ENCODE measurements at places on chromosomes 4 and X.

DNA sequence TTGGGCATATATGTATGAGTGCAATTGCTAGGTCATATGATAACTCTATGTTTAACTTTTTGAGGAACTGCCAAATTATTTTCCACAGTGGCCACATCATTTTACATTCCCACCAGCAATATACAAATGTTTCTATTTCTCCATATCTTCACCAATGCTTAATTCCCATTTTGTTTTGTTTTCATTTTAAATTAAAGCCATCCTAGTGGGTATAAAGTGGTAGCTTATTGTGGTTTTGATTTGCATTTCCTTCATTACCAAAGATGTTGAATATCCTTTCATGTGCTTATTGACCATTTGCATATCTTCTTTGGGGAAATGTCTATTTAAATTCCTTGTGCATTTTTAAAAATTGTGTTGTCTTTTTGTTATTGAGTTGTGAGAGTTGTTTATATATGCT lies 36.7 kb upstream of the SCOC start:
- no peak for DNase-seq

GRCh38 chr4:20423420-20423819 lies 171.7 kb downstream of the SLIT2 start:
- no peak for DNase-seq

DNA sequence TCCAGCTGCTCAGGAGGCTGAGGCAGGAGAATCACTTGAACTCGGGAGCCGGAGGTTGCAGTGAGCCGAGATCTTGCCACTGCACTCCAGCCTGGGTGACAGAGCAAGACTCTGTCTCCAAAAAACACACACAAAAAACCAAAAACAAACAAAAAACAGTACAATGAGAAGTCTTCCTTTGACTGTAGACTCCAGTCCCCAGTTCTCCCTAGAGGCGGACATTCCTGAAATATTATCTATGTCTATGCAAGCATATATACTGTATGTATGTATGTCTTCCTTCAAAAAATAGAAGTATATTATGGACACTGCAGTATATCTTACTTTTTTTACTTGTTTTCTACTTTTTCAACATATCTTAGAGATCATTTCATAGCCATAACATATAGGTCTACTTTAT lies 10.2 kb upstream of the FGF2 start:
- no peak for DNase-seq

DNA sequence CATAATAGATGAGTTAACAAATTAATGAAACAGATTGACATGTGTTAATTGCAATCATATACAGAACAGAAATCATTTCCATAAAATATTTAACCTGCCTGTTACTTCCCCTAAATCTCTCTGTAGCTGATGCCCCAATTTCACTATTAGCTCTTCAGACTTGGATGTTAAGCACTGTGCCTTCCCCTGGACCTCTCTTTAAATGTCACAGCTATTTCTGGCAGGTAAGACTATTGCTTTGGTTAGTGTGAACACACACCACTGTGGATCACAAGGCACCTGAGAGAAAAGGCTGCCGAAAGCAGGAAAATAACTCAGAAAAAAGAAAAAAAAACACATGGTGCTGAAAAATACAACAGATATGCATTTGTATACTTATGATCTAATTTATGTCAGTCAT lies 91.3 kb downstream of the SNCA start:
- no peak for DNase-seq

DNA sequence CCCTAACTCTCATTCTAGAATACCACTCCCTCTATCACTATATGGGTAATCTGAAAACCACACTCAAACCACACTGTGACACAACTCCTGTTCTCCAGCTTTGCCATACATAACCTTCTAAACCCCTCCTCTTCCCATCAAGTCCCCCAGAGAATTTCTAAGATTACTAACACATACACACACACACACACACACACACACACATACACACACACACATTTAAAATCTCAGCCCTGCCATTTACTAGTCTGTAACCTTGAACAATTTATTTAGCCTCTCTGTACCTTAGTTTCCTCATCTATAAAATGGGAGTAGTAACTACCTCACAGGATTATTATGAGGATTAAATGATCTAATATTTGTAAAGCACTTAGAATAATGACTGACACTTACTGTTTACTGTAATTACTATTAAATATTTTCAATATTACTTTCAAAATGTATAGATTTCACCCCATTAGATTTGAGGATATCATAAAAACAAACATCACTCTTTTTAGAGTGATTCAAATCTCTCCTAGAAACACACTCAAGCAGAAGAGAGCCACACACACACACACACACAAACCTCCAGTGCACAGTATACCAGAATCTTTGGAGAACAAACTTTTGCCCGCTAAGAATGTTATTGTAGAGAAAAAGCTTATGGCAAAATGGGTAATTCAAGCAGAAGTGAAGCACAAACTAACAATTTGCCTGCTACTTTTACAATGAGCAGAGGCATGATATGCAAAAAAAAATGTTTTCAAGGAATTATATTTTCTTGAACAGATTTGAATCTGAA lies 3.8 kb downstream of the ANKRD50 start:
- DNase-seq: no peak

GRCh38 chrX:115632455-115632854 lies 71.5 kb downstream of the PLS3 start:
- DNase-seq: no peak

DNA sequence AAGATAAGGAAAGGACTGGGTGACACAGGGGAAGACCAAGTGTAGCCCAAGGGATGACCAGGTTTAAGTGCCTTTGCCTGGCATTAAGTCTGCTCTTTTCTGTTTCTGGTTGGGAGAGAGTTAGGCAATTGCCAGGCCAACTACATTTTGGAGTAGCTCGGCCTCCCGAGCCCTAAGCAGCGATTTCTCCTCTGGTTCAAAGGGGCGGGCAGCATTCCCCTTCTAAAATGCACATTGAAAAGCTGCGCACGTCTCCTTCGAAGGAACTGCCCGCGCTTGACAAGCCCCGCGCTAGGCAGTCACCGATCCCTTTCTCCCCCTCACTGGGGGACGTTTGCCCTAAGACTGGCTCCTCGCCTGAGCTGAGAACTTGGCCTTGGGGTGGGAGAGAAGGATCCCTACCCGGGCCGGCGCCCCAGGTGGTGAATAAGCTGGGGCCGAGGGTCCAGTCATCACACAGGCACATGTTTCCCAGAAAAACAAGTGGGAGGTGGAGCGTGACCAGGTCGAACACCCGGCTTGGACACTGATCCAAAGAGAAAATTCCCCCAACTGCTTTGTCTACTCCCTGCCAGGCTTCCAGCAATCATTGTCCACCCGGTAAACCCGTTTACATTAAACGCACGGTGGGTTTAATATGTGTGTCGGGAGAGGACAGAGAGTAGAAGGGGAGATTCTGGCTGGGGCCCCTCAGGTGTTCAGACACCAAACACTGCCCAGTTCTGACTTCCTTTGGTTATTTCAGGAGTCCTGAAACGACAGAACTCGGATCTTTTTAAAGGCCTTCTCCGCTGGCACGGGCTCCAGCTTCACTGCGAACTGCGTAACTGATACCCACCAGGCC lies 4.0 kb downstream of the ARX start:
- no peak for DNase-seq

DNA sequence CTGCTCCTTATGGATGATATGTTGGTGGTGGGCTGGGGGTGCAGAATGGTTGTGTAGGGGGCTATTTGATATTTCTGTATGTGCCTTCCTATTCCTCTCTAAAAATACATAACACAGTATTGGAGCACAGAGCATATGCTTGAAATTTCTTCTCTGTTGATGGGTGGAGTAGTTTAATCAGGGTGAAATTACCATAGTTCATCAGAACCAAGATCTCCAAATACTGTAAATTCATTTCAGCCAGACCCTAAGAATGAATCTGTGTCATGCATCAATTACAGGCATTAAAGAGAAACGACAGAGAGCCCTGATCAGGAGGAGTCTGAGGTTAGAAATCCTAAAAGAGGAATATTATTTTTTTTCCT lies 25.1 kb upstream of the CCDC149 start:
- no peak for DNase-seq

GRCh38 chr4:75821966-75822365 lies 80.3 kb downstream of the PPEF2 start:
- DNase-seq: no peak

DNA sequence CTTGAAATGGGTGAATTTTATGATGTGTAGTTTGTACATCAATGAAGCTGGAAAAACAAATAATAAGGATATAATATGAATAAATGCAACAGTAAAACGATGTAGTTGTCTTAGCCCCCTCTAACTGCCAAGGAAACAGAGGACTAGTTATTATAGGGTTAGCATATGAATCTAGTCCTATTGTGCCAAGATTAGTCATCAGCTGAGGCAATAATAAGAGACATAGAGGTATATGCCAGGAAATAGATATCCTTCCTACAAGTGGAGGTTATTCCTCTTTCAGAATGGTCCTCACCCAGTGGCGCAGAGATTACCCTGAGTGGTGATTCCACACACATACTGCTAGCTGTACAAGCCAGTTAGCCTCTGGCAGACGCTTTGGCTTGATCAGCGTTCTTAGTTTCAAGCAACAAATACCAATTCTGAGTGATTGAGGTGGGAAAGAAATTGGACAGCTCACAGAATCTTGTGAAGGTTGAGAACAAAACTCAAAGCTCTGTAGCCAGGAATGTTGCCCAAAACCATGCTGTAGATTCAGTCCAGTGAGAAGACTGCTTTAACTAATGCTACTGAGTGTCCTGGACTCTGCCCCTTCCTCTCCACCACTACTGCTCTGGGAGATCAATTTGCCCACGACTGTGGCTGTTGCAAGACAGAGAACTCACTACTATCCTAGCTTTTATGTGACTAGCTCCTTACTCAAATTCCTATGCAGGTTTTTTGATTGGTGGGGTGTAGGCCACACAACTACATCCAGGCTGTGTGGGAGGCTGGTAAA lies 27.0 kb upstream of the ZNF280C start:
- no peak for DNase-seq

Measured in B cell (primary cell).